Spinal cord (tissue), 10 donors: ENCODE measurements at places on chromosomes 4 and X.

GRCh38 chr4:183252959-183253358 lies 67.1 kb downstream of the CLDN22 start:
- no peak for DNase-seq

DNA sequence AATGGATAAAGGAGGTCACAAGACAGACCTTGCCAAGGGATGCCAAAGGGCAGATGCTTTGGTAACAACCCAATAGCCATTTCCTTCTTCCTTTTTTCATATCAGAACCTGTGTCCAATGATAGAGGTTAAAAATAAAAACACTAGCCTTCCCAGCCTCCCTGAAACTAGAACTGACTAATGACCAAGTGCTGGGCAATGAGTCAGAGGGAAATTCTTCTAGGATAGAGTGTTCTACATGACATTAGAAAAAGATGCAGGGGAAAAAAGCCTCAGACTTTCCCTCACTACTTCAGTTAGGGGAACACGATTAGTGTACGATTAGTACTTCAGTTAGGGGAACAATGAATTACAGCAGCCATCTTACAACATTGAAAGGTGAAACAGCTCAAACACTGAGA lies 29.3 kb upstream of the FAM47C start:
- no peak for DNase-seq

DNA sequence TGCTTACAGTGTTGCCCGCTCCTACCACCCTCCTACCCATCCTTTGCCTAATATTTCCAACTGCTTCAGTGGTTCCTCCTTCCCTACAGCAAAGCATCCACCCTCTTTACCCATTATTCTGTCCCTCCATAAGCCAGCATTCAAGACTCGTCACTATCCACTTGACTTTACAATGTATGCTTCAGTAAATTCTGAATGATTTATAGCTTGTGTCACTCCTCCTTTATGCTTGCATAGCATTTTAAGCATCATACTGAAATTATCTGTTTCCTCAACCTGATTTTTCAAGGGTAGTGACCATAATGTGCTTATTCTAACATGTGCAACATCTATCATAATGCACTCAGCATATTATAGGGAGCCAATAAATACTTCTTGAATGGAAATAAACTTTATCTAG lies 365.5 kb downstream of the RAB28 start:
- DNase-seq = no peak

DNA sequence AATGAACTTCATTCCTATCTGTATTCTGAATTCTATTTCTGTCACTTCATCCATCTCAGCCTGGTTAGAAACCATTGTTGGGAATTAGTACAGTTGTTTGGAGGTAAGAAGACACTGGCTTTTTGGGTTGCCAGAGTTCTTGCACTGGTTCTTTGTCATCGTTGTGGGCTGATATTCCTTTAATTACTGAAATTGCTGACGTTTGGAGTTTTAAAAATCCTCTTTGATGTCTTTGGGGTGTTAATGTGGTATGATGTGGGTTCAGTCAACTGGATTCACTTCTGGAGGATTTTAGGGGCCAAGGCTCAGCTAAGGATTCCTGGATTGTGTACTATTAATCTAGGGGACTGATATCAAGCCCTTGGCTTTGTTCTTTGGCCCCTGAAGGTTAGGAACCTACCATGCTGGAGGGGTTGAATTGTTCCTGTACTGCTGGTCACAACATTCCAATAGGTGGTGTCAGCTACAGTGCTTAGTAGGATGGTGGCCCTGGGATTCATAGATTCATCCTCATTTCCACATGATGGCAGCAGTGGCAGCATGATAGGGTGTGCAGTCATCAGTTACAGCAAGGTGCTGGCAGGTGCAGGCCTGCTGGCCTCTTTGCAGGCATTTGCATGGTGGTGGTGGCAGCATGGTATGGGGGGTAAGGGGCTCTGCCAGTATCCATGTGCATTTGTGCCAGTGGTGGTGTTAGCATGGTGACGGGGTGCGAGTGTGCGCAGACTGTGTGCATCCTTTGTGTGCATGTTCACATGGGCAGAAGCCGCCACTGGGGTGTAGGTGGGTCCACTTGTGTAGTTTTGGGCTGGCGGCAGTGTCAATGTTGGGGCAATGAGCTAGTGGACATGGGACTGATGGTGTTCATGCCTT lies 301.3 kb downstream of the TEX13C start:
- no peak for DNase-seq

DNA sequence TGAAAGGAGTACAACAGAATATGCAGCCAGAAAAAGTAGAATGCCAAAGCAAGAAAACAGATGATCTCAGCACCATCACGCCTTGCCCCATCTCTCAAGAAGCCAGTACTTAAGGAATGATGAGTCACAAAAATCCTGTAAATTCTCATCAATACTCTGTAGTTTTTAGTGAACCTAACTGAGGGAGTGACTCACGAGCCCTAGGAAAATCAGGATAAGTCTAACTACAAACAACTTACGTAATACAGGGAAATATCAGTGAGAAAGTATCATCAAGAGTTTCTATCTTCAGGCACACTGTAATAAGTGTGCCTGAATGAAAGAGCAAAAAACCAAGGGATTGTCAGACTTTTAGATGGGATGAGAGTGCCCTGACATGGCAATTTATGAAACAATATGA lies 644.4 kb downstream of the STPG2 start:
- DNase-seq = no peak

GRCh38 chr4:38281371-38282071 lies 321.3 kb downstream of the PTTG2 start:
- DNase-seq = no peak

- no peak for DNase-seq
These were observed 3.0 kb upstream of the IL13RA1 start for GRCh38 chrX:118724365-118724764.

- no peak for DNase-seq
These were observed 2.7 kb upstream of the MXD4 start for GRCh38 chr4:2264481-2265041.

DNA sequence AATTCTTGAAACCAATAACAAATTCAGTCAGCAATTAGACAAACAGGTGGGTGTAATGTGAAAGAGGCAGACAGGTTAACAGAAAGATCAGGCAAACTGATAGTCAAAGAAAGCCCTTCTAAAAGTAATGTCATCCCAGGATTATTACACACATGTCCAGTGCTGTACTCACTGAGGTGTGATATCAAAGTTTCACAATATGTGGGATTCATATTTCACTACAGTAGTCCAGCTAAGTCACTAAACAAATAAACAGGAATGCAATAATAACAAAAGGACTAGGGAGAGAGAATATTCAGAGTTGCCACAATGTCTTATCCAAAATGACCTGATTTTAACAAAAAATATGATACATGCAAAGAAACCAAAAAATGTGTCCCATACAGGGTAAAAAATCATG lies 787.5 kb downstream of the FSTL5 start:
- no peak for DNase-seq

GRCh38 chrX:12447448-12448064 lies 309.3 kb downstream of the FRMPD4 start:
- no peak for DNase-seq

- DNase-seq = no peak
These were observed 48.6 kb upstream of the NAP1L5 start for GRCh38 chr4:88746206-88746605.

DNA sequence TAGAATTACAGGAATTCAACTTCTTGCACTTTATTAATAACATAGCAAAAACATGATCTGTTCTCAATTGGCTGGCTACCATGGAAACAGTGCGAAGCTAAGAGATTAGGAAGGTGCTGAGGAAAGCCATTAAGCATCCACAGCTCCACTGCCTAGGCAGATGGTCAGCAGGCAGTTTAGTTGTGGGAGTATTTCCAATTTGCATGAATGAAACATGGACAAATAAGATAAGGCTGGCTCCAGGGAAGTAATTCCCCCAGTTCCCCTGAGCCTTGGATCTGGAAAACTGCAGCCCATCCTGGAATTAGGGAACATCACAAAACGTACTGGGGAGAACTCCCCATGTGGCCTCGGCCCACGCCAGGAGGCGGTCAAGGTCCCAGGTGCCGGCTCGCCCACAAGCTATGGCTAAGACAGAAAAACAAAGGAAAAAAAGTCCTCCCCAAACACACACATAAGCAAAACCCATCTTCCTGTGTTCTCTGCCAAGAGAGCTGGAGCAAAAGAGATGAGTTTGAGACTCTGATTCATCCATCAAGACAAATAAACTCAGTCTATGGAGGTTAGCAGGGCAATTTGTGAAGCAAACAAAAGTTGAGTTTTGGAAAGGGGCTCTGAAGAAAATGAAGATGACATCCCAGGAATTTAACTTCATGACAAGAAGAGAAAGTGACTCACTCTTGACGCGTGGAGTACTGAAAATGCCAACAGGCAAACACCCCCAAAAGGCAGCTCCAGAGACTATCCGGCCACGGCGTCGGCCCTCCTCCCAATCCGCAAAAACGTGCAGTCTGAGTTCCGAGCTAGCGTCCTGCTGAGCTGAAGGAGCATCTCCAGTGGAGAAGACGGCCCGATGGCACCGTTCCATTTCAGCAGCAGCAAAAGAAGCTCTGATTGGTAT lies 45.1 kb downstream of the IGFBP7 start:
- no peak for DNase-seq

DNA sequence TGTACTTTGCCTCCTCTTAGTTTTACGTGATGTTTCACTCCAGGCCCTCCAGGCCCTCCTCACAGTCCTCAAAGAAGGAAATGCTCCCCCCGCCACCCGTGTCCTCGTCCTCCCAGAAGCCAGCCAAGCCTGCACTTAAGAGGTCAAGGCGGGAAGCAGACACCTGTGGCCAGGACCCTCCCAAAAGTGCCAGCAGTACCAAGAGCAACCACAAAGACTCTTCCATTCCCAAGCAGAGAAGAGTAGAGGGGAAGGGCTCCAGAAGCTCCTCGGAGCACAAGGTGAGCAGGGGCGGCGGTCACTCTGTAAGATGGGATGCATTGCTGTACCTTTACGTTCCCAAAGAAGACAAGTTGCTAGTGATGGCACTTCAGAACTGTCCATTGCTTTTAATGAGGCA lies 94.4 kb downstream of the KLHL8 start:
- no peak for DNase-seq

- DNase-seq = no peak
These were observed 122.4 kb downstream of the RAP1GDS1 start for GRCh38 chr4:98383431-98384106.

DNA sequence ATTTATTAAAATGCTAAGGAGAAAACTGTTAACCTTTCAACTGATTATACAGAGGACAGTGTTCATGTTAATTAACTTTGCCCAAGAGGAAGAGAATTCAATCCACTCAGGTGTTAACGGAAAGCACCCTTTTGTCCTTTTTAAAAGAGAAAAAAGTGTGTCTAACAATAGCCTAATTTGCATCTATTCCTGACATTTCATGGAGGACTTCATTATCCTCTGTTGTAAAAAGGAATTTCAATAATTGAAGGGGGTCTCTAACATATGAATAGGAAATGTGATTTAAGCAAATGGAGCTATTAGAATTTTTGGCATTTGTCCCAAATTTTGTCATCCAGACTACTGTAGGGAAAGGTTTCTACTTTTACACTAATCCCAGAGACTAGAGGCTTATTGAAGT lies 44.6 kb upstream of the GC start:
- DNase-seq = no peak

DNA sequence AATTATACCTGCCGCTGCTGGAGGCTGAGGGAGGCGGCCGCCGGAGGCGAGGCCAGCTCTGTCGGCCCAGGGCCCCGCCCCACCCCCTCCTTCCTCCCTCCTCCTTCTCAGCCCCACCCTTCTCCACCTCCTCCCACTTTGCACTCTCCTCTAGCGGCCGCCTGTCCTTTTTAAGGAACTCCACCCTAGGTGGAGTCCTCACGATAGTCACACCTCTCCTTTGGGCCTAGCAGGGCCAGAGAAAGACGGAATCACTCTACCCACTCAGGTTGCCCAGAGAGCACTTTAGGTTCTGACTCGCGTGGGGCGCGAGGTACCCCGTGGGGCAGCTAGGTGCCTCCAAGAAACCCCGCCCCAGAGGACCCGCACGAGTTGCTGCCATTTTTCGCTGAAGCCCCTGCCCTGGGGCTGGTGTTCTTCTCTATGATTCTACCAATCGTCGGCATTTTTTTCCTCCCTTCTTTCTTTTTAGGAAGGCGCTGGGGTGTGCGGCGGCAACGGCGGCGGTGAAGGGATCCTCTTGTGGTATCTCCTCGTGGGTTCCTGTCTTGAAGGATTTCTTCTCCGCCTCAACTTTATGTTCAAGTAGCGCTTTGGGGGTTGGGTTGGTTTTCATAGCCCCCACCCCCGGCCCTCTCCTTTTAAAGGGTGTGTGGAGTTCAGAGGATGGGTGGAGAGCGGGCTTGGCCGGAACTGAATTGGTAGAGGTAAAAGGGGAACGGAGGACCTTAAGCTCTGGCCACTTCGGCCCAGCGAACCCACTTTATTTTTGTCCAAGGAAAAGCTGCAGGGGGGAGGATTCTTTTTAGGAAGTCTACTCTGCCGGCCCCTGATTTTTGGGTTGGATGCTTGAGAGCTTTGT lies at the start of gene KLF8:
TSS of gene KLF8 (plus strand) at position 136 of the 862 bp plus-strand sequence. CDS start 979 bp downstream, outside the sequence.
- DNase-seq = no peak

- no peak for DNase-seq
These were observed 186.5 kb upstream of the NRK start for GRCh38 chrX:105635794-105636193.

- DNase-seq = no peak
These were observed 93.5 kb downstream of the TNIP2 start for GRCh38 chr4:2662598-2662997.

DNA sequence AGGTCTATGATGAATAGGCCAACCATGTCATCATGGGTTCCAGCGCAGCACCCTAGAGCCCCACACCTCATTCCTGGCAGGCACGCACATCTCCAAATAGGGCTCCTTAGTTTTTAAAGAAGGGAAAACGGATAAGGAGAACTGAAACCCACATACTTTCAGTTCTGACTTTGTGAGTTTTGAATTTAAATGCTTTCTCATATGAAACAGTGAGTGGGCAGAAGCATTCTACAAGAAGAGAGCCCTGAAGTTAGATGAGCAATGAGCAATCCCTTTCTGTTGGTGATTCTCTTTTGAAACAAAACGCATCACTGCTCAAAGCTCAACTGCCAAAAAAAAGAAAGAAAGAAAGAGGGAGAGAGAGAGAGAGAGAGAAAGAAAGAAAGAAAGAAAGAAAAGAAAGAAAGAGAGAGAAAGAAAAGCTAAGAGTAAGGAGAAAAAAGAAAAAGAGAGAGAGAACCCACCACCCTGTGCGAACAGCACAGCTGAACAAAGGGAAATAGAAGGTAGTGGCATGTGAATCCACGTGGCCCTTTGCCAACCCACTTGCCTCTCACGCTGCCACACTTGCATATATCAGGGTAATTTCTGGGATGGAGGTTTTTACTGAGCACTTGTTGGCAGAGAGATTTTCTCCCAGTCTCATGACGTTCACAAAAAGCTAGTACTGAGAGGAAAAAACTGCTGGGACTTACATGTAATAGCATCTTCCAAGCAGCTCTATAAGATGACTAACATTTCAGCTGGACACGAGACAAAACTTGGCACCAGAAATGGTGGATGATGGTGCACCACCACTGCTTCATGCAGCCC lies 31.0 kb downstream of the TMSB4X start:
- peak; percentile 40 for DNase-seq

- DNase-seq = no peak
These were observed 63.3 kb downstream of the MOSPD2 start for GRCh38 chrX:14936561-14936960.

- DNase-seq = no peak
These were observed 41.5 kb upstream of the AGA start for GRCh38 chr4:177483760-177484159.

DNA sequence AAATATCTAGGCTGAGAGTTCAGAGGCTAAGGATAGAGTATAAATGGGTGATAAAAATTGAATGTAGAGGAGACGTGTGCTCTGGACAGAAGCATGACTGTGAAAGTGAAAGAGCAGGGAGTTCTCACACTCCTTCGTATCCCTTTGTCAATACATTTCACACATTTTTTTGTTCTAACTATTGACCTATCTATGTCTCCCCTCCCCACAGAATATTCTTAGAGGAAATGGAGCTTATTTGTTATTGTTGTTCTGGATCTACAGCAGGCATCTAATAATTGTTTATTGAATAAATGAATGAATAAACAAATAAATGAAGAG lies 57.6 kb downstream of the ENPEP start:
- no peak for DNase-seq
